Neural crest cell (in vitro differentiated cells): ENCODE measurements at places on chromosomes 5 and 9.

DNA sequence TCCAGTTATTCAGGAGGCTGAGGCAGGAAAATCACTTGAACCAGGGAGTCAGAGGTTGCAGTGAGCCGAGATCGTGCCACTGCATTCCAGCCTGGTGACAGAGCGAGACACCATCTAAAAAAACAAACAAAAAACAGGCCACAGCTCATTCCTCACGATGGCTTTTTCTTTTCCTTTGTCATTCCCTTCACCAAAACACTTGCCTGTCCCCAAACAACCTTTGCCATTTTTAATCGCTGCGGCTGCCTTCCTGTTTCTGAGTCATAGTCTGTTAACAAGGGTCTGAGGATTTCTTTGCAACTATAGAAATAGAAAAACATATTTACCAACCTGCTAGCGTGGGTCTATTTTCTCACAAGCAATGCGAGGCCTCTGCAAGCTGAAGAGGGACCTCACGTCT, 123.0 kb upstream of the FSTL4 start:
- no peak overlapping the region for H3K4me3 ChIP-seq
- DNase-seq = no peak
- no peaks in the 10 kb centered on the region for H3K27me3 ChIP-seq
- peaks cover 4% of the 10 kb centered on the region for H3K4me1 ChIP-seq
- H3K27ac ChIP-seq = no peak overlapping the region

DNA sequence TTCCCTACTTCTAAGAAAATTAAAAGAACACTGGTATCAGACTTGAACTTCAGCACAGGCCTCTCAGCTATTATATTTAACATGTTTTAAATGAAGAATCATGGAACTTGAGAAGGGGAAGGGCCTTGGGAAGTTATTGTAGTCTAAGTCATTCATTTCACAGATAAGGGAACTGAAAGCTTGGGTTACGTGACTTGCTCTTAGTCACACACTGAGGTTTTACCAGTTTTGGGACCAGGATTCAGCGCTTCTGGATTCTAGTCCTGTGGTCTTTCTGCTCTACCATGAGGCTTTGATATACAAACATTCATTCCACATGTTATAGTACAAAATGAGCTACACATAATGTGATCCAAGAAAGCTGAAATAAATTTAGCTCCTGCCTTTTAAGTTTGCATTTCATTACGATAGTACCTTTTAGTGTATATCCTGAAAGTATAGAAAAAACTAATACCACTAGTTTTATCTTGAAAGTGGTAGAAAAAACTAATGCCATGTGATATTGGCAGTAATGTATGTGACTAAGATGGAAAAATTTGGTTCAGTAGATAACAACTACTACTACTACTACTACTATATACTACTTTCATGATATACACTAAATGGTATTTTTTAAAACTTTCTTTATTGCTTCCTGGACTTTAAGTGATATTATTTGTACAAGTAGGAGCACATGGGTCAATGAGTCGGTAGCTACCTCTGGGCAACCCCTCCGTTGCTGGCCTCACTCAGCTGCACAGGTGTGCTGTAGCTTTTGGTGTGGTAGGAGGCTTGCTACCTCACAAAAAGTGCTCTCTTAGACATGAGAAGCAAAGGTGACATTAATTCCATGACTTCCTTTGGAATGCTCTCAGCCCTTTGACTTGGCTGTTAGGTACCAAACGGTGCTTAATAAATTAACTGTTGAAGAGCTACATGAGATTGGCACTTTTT, 40.7 kb downstream of the F2RL2 start:
- H3K4me3 ChIP-seq = no peak overlapping the region
- no peak for DNase-seq
- H3K27me3 ChIP-seq = no peaks in the 10 kb centered on the region
- no peaks in the 10 kb centered on the region for H3K4me1 ChIP-seq
- H3K36me3 ChIP-seq = no peaks in the 10 kb centered on the region

DNA sequence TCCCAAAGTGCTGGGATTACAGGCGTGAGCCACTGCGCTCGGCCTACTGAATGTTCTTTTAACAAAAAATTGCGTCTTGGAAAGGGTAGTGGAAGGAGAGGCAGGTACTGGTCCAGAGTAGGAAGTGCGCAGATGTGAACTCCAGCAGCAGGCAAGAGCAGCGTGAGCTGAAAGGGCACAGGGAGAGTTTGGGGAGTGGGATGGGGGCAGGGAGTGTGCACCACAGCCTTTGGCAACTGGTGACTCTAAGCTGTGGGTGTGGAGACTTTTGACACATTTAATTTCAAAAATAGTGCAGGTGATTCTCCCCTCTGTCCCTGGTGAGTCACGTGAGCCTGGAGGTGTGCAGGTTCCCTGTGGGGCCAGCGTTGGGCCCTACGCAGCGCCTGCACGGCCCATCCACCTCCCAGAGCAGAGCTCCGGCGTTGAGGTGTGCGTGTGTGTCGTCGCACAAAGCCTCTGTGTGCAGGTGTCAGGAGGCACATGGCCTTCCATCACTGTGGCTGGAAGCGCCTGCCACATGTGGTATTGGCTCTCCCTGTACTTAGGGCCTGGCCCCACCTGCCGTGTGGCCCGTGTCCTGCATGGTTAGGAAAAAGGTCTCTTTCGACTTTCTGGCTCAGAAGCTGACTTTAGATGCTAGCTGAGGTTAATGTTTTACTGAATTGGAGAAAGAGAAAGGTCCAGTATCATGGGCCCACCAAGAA, 11.5 kb downstream of the SQSTM1 start:
- peaks cover 10% of the 10 kb centered on the region for H3K4me1 ChIP-seq
- no peaks in the 10 kb centered on the region for H3K27me3 ChIP-seq
- no peak overlapping the region for H3K27ac ChIP-seq
- DNase-seq = no peak

GRCh38 chr9:35237311-35237710, 75.5 kb downstream of the UNC13B start:
- peaks cover 19% of the 10 kb centered on the region for H3K36me3 ChIP-seq
- no peaks in the 10 kb centered on the region for H3K4me1 ChIP-seq
- DNase-seq = no peak
- H3K4me3 ChIP-seq = no peak overlapping the region
- H3K27ac ChIP-seq = no peak overlapping the region

- no peak overlapping the region for H3K27ac ChIP-seq
- H3K4me1 ChIP-seq = no peaks in the 10 kb centered on the region
- peaks cover 6% of the 10 kb centered on the region for H3K36me3 ChIP-seq
- no peaks in the 10 kb centered on the region for H3K27me3 ChIP-seq
These were observed 16.9 kb downstream of the DNAJC18 start for GRCh38 chr5:139422307-139422893.

DNA sequence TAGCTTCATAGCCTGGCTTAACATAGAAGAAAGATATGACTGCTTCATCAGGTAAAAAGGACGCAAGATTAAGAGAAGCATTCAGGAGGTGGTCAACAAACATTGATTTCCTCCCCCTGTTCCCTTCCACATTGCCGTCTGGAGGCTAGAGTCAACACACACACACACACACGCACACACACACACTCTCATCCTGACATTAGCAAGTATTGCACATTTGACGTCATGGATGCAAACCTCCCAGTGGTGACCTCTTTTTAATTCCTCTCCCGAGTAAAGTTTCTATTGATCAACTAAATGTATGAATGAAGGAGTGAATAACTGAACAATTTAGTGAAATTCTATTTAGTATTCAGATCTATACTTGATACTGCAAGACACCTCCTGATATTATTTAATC, 332.8 kb downstream of the ELAVL2 start:
- H3K36me3 ChIP-seq = no peaks in the 10 kb centered on the region
- DNase-seq = no peak
- no peak overlapping the region for H3K27ac ChIP-seq
- H3K4me3 ChIP-seq = no peak overlapping the region
- peaks cover 4% of the 10 kb centered on the region for H3K4me1 ChIP-seq

DNA sequence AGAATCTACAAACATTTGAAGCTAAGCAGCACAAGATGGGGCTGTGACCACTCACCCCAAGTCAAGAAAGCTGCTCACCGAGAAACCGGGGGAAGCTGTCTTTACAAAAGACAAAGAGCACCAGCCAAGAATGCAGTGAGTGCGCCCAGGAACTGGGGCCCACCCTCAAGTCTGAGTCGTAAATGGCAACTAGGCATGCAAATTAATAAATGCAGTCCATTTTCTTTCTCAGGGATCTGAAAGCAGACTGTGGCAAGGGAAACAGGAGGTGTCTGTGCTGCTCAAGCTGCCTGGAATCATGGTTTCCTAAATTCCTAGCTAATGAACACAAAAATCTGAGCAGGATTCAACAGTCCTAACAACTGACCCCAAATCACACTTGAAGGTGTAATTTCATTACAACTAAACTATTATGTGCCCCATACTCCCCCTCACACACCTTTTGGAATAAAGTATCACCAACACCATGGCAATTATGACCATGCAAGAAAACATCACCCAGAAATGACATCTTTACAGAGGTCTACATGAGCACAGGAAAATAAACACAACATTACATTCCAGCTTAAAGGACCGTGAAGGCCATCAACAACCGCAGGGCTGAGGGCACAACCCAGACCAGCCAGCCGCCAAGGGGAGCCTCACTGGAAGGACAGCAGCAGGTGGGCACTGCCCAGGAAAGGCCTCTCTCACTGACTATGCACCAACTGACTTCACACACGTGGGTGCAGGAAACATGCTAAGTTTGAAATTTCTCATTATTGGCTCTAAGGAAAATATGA, 17.6 kb downstream of the NSUN2 start:
- no peak overlapping the region for H3K27ac ChIP-seq
- no peaks in the 10 kb centered on the region for H3K4me1 ChIP-seq
- no peak for DNase-seq
- H3K27me3 ChIP-seq = no peaks in the 10 kb centered on the region
- H3K4me3 ChIP-seq = no peak overlapping the region

- H3K36me3 ChIP-seq = no peaks in the 10 kb centered on the region
- peaks cover 3% of the 10 kb centered on the region for H3K4me1 ChIP-seq
- H3K27ac ChIP-seq = no peak overlapping the region
- H3K27me3 ChIP-seq = no peaks in the 10 kb centered on the region
- no peak overlapping the region for H3K4me3 ChIP-seq
These were observed 528.1 kb upstream of the KLF4 start for GRCh38 chr9:108017671-108018070.

DNA sequence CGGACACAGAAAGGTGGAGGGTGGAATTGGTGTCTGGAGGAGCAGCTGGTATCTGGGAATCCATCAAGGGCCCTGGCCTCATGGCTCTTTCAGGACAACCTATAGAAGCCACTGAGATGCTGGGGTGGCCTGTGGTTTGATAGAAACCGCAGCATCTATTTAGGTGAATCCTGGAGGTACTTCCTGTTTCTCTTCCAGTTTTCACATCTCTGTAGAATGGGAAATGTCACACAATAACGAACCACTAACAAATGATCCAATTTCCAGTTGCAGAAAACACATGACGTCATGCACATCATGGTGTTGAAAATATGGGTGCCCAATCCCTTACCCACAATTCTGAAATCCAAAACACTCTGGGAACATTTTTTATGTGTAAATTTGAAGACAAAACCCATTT, 52.2 kb downstream of the ROPN1L start:
- H3K4me1 ChIP-seq = no peaks in the 10 kb centered on the region
- H3K36me3 ChIP-seq = peaks cover 4% of the 10 kb centered on the region
- H3K4me3 ChIP-seq = no peak overlapping the region
- DNase-seq = no peak
- H3K27ac ChIP-seq = no peak overlapping the region

DNA sequence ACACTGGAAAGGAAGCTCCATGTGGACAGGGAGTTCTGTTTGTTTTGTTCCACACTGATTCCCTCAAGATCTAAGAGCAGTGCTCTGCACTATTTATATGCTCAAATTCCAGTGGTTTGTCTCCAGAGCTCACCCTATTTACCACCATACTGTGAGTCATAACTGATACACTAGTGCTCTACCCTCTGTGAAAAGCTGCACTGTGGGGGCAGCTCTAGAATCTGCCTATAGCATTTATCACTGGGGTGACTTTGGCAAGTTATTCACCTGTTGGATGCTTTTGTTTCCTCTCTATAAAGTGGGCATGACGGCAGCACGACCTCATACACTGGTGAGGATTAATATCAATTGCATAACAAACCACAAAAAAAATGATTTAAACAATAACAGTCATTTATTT, 307.8 kb downstream of the NR2F1-AS1 start:
- no peak overlapping the region for H3K27ac ChIP-seq
- DNase-seq = no peak
- H3K4me3 ChIP-seq = no peak overlapping the region
- peaks cover 4% of the 10 kb centered on the region for H3K36me3 ChIP-seq
- H3K4me1 ChIP-seq = peaks cover 5% of the 10 kb centered on the region
- H3K27me3 ChIP-seq = no peaks in the 10 kb centered on the region
